ENCODE measurements at places on chromosomes 2 and 18.

GRCh38 chr2:64329848-64330247 lies 124.1 kb upstream of the LGALSL start:
- no peak for ATAC-seq

DNA sequence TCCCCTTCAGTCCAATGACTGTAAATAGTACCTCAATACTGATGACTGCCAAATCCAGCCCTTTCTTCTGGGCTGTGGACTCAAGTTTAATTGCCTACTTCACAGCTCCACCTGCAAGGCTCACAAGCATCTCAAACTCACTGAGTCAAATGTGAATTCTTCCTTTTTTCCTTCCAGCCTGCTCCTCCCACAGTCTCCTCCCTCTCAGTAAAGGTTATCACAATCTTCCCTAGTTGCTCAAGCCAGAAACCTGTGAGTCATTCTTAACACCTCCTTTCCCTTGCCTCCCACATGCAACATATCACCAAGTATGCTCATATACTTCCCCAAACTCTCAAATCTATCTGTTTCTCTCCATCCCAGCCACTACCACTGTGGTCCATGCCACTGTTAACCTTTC lies 3.7 kb upstream of the MFSD6 start:
- peak; percentile 64 for ATAC-seq

GRCh38 chr18:63817441-63818051 lies 42.3 kb downstream of the SERPINB7 start:
- no peak for ATAC-seq

DNA sequence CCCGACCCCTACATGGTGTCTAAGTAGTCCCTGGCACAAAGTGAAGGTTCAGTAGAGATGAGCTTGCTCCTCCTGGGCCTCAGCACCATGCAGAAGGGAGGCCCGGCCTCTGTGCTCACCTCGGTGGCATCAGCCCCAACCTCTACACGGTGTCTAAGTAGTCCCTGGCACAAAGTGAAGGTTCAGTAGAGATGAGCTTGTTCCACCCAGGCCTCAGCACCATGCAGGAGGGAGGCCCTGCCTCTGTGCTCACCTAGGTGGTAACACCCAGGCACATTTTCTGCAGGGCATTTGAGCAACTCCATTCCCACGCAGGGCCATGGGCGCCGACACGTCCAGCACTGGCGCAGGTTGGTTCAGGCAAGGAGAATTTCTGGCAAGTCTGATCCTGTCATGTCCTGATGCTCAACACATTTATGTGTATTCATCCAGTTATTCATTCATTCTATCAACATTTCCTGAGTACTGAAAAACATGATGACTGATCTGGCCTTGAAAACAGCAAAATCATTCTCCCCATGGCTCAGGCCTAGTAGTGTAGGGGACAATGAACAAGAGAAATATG lies 408.2 kb upstream of the MYT1L start:
- no peak for ATAC-seq

GRCh38 chr2:227772197-227772661 lies 26.5 kb downstream of the SCYGR8 start:
- no peak for ATAC-seq

- ATAC-seq = no peak
Measured at GRCh38 chr18:72986103-72986502, 118.3 kb upstream of the NETO1 start.

DNA sequence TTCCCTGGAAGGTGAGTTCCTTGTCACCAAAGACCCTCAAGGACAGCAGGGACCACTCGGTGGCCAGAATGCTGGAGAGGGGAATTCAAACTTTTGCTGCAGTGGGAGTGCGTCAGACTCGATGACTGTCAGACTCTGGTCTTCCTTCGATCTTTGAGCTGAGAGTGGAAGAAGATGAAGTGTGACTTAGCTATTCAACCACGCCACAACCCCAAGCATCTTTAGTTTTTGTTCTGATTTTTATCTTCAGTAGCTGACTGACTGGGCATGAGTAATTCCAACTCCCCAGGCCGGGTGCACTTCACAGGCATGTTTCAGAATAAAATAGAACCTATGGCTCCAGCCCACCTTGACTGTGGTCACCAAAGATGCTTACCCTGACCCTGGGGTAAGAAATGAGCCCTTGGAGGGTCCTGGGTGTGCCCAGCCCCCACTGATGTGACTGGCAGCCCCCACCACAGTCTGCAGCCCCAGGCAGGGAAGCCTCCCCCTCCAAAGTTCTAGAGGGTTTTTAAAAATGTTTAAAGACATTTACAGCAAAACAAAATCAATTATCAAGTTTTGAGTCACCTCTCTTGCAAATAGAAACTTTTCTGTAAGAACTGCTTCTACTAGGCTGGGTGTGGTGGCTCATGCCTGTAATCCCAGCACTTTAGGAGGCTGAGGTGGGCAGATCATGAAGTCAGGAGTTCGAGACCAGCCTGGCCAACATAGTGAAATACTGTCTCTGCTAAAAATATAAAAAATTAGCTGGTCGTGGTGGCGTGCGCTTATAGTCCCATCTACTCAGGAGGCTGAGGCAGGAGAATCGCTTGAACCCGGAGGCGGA lies 24.9 kb upstream of the YWHAQ start:
- ATAC-seq = peak; percentile 74

GRCh38 chr2:55934337-55934736 lies 10.8 kb upstream of the EFEMP1 start:
- no peak for ATAC-seq

GRCh38 chr2:50858156-50858555 lies 173.8 kb downstream of the NRXN1 start:
- ATAC-seq = no peak

DNA sequence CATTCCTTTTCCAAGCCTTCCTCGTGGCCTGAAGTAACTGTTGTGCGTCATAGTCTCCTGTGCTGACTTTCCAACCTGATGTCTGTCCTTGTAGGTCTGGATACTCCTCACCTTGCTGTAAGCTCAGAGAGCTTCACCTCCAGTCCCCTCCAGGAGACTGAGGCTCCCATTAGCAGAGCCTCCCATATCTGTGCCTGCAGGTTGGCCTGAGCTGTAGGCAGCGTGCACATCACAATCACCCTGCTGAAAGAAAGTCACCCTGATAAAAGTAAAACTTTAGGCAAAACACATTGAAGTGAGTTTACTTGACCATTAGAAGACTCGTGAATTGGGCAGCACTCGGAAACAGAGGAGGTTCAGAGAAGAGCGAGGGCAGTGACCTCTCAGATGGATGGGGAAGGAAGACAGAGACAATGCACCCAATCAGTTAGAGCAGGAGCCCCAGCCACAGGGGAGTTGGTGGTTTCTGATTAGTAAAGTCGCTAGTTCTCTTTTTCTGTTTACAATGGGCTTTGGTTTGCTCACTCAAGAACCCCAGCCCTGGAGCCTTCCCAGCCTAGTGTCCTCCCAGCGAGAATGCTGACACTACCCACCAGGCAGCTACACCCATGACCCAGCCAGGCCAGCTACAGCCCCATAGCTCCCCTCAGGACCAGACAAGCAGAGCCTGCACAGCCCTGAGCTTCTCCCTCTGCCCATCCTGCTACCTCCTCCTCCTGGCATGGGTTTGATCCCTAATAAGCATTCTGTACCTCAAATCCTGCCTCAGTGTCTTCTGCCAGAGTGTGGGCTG lies 12.1 kb upstream of the TPO start:
- ATAC-seq = no peak
